Fibroblast of lung (primary cell): ENCODE measurements at places on chromosomes 7 and 10. TPM values are rescaled to one million over a fixed set of nuclear protein-coding genes. Genes with fewer than 3 reads are reported as not detected.

The SYT15 gene
- total RNA-seq = under 0.01 TPM in 2 replicates

The ZNF804B gene
- total RNA-seq = not detected in 2 replicates

The SH2D4B gene
- total RNA-seq = not detected in 2 replicates

The ACTL6B gene
- total RNA-seq = not detected in 2 replicates

The TLX1 gene
- not detected in 2 replicates for total RNA-seq

The SPDYE8 gene
- total RNA-seq = not detected in 2 replicates

The OPN1SW gene
- total RNA-seq = not detected in 2 replicates

GRCh38 chr10:125325326-125325725 is 165.0 kb upstream of the CTBP2 start:
- DNase-seq = no peak

GRCh38 chr10:115963848-115964247 is 309.2 kb downstream of the GFRA1 start:
- DNase-seq = peak; percentile 42

DNA sequence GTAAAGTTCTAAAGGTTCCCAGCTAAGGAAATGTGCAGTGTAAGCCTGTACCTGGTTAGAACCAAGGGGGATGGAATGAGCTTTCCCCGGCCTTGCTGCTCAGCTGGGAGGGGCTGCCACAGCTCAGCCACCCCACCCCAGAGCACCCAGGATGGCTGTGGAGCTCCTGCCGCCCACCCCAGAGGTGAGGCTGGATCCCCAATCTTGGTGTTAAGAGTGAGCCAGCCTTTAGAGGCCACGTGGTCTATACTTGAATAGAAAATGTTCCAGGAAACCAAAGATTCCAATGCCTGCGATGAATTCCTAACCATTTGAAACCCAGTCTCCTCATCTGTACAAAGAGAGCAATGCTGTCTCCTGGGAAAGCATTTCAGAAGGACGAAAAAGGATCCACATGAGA is 16.5 kb downstream of the DIP2C start:
- no peak for DNase-seq

DNA sequence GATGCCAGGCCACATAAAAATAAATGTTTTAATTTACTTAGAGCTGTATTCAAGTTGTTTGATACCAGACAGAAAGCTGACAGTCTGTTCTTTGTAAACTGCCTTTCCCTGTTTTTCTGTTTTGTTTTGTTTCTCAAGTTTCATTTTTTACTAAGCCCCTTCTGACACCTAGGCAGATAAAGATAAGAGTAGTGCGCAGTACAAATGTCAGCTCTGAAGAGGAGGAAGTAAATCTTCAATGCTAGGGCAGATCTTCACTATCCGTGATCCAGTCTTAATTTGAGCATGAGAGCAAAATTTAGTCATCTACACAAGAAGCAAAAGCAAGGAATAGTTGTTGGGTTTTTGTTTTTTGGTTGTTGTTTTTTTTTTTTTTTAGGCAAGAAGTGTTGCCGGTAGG is 27.3 kb downstream of the MTURN start:
- no peak for DNase-seq

DNA sequence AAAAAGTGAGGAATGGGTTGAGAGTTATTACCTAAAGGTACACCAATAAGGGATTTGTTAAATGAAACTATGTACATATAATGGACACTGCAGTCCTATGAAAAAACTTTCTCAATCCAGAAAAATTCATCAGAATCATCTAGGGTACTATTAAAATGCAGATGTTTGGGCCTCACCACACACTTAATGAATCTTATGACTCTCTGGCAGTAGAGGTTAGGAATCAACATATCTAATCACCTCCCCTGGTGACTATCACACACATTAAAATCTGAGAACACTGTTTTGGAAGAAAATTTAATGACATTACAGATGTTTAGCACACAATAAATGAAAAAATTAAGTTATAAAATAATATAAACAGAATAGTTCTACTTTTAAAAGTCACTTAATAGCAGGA is 32.1 kb downstream of the BAZ1B start:
- DNase-seq = no peak

- DNase-seq = peak; percentile 96
Measured at GRCh38 chr10:78925800-78926319, 142.9 kb upstream of the ZMIZ1 start.

GRCh38 chr7:158484801-158485531 is 102.7 kb downstream of the PTPRN2 start:
- no peak for DNase-seq

DNA sequence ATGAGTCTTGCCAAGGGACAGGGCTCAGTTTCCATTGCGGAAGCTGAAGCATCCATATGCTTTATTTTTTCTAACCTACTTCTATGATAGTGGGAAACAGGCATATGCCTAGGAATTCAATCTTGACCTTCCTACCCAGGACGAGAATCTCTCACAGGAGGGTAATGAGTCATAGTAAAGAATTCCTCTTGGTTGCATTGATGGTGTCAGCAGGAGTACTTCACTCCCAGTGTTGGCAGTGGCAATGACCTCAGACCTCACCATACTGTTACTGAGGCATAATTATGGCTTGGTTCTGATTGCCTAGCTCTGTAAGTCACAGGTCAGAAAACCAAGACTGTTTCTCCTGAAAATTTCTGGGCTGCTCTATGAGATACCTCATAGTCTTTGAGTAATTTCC is 552.9 kb downstream of the ARL4A start:
- DNase-seq = peak; percentile 76

DNA sequence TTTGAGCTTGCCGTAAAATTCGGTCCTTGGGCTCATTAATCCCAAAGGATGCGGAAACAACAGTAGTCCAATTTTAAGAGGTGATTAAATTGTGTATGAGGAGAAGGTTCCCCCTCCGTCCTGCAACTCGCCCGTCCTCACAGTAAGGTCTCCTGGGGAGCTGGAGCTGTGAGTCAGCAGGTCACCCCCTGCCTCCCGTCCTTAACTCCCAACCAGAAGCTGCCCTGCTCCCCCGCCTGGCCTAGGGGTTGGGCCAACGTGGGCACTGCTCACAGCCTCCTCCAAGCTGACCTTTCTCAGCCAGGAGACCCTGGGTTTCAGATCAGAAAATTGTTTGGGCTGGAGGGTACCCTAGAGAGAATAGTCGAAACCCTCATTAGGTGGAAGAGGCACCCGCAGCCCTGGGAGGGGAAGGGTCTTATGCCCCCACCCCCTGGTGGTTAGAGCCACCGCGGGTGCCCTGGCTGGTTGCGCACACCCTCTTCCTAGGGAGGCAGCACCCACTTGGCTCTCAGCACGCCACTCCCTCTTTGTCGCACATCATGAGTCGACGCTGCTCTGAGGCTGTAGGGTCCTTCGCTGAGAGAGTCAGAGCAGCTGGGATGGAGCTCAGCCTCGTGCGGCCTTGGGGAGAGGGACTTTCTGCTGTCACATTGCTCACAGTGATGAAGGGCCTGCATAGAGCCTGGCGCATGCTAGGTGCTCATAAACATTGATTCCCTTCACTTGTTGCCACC is 131.2 kb downstream of the TACC2 start:
- no peak for DNase-seq

DNA sequence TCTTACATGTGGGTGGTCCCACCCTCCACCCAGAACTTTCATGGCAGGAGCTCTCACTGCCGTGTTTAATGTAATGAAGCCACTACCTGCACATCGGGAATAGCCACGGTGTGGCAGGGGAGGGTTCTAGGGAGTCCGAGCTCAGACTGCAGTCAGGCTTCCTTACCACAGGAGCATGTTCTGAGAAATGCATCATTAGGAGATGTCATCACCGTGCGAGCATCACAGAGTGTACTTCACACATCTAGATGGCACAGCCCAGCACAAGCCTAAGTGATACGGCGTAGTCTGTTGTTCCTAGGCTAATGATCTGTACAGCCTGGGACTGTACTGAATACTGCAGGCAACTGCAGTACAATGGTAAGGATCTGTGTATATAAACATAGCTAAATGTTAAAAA is 153.0 kb upstream of the LANCL2 start:
- DNase-seq = no peak

DNA sequence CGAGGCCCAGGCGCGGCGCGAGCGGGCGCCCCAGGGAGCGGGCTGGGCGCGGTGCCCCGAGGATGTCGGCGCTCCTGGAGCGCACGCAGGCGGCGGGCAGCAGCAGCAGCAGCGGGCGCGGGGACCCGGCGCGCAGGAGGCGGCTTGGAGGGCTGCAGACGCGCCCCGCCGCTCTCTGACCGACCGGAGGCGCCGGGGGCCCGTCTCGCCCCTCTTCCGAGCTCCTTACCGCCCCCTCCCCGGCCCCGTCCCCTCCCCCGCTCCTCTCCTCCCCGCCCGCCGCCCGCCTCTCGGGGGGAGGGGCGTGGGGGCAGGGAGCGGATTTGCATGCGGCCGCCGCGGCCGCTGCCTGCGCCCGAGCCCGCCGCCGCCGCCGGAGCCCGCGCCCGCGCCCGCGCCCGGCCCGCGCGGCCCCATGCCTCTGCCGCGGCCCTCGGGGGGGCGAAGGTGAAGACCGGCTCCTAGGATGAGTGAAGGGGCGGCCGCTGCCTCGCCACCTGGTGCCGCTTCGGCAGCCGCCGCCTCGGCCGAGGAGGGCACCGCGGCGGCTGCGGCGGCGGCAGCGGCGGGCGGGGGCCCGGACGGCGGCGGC is at the start of gene NRG3:
Gene NRG3, plus strand, starts transcription at position 320 of the 592 bp plus-strand sequence.
- DNase-seq = no peak

- peak; percentile 81 for DNase-seq
Measured at GRCh38 chr10:89283936-89284475, 17.8 kb upstream of the IFIT2 start.

- DNase-seq = peak; percentile 55
Measured at GRCh38 chr10:71302874-71303568, 16.0 kb upstream of the SLC29A3 start.
